Mesothelial cell of epicardium (in vitro differentiated cells): ENCODE measurements at places on chromosomes 1 and 21. TPM values are rescaled to one million over a fixed set of nuclear protein-coding genes. Genes with fewer than 3 reads are reported as not detected.
A peak's percentile ranks its signal among the peaks of the same experiment; 100 is the strongest.

Gene CDKN2C
- total RNA-seq, result 0.63 to 0.80 TPM (median 0.67 TPM) in 3 replicates

Gene CACYBP
- total RNA-seq, result 58.8 to 70.0 TPM (median 63.7 TPM) in 3 replicates

Gene LCE2A
- not detected in 3 replicates for total RNA-seq

Gene SPAG17
- total RNA-seq, result 2.7 to 4.7 TPM (median 3.7 TPM) in 3 replicates

Gene DNAH14
- total RNA-seq, result 82.3 to 84.7 TPM (median 82.9 TPM) in 3 replicates

Gene ERG
- 2.5 to 3.1 TPM (median 3.0 TPM) in 3 replicates for total RNA-seq

DNA sequence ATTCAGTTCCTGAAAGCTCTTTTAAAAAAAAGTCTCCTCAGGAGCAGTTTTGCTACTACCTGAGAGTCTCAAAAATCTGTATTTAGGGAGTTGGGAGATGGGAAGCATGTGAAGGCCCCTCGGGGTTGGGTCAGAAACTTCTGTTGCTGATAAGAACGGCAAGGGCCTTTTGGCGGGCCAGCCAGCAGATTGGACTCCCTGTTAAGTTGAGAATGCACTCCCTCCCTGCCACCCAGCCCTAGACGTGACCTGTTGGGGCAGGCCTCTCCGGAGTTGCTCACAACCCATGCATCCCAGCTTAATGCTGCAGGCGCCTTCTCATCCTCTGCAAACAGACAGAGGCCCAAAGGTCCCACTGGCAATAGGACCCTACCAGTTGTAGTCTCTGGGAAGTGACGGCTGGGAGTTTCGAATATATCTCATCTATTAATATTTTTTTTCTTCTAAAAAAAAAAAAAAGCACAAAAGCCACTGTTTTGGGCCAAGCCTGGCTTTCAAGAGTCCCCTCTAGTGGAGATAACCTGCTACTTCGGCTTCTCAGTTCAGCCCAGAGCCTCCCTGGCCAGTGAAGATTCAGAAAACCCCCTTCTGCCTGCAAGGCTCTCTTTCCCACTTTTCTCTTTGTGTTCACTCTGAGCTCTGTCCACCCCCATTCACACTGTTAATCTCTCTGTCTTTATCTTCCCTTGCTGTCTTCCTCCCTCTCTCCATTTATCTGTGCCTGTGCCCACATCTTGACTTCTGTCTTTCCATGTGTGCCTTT lies 5.3 kb downstream of the PLXNA2 start:
- no peak for DNase-seq

DNA sequence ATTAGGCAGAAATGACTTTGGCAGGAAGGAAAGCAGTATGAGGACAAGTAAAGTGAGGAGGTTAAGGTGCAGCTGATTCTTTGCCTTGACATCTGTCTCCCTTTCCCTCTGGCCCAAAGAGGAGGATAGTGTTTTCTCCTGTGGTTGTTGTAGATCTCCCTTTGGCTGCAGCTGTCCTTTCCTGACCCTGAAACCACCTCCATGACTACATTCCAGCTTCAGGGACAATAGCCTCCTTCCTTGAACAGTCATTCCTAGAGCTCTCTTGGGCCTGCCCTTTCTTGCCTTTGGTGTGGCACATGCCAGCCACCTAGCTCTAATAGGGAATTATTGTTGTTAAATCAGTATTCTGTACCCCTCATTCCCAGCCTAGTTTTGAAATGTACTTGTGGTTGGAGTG lies 6.2 kb downstream of the ZMYM1 start:
- DNase-seq, result no peak

- no peak for DNase-seq
These were observed 56.5 kb downstream of the NAV1 start for GRCh38 chr1:201595381-201595780.

- no peak for DNase-seq
These were observed 16.8 kb downstream of the TAF13 start for GRCh38 chr1:109059026-109059425.

- DNase-seq, result no peak
These were observed 2.7 kb upstream of the VANGL2 start for GRCh38 chr1:160397651-160398050.

- peak; percentile 63 for DNase-seq
These were observed 111.1 kb downstream of the NAV1 start for GRCh38 chr1:201649761-201650622.

- DNase-seq, result no peak
These were observed 13.3 kb downstream of the FCRL1 start for GRCh38 chr1:157806431-157807149.

- DNase-seq, result no peak
These were observed 1128.1 kb downstream of the BRINP3 start for GRCh38 chr1:189349607-189350006.

GRCh38 chr1:90783181-90783580 lies 66.1 kb upstream of the BARHL2 start:
- DNase-seq, result no peak

GRCh38 chr1:53541761-53542550 lies 82.8 kb downstream of the DMRTB1 start:
- no peak for DNase-seq

GRCh38 chr21:33771976-33772375 lies 129.7 kb downstream of the ITSN1 start:
- DNase-seq, result no peak
